ENCODE measurements at places on chromosomes 7 and 10.

GRCh38 chr10:116753759-116754158 is 11.4 kb upstream of the HSPA12A start:
- DNase-seq = no peak

GRCh38 chr7:29239638-29240037 is 45.1 kb downstream of the CHN2 start:
- no peak for DNase-seq

DNA sequence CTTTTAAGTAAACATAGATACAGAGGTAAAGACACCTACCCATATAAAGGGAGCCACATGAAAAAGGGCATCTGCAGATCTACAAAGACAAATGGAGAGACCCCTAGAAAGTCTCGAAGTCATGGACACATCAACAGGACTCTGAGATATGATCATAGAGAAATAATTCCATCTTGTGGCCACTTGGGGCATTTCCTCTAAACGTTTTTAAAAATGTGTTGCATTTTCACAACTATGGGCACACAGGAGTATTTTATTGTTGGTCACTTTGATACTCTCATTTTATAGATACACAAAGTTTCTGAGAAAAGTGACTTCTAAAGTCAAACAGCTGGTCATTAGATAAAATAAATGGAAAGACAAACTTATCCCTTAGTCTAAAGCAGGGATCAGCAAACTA is 87.1 kb downstream of the CRTAC1 start:
- no peak for DNase-seq

- DNase-seq = no peak
Measured at GRCh38 chr7:698515-699475, 27.7 kb upstream of the DNAAF5 start.

DNA sequence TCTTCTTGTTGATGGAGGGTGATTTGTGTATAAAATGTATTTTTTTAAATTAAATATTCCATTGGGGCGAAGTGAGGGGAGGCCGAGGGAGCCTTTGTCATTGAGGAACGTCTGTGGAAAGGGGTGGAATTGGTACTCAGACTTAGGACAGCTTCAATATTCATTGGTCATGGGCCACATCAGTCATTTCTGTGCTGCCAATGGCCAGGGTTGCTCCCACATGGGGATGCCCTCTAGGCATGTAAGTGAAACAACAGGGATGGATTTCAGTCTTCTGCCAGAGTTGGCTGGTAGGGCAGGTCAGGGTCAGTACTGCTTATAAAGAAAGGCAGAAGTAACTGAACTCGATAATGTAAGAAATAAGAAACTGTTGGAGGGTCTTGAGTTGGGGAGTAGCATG is 47.2 kb downstream of the NEURL1 start:
- no peak for DNase-seq

- DNase-seq = no peak
Measured at GRCh38 chr7:138205614-138206150, 129.4 kb downstream of the AKR1D1 start.

Data from AG04450 (cell line).